ENCODE measurements at places on chromosomes 5 and 9.
A peak's percentile ranks its signal among the peaks of the same experiment; 100 is the strongest.

- no peak for DNase-seq
Observed at GRCh38 chr5:1751026-1751863, 48.4 kb downstream of the MRPL36 start.

- DNase-seq = no peak
Observed at GRCh38 chr5:74164725-74165235, 475.7 kb downstream of the ENC1 start.

GRCh38 chr5:143229896-143230675 lies 173.4 kb downstream of the NR3C1 start:
- DNase-seq = peak; percentile 53

- DNase-seq = no peak
Observed at GRCh38 chr5:1040571-1040970, 32.0 kb downstream of the NKD2 start.

- no peak for DNase-seq
Observed at GRCh38 chr9:84781931-84782866, 112.7 kb downstream of the NTRK2 start.

- no peak for DNase-seq
Observed at GRCh38 chr5:59257488-59258400, 635.8 kb downstream of the PDE4D start.

- DNase-seq = peak; percentile 18
Observed at GRCh38 chr5:71974622-71975021, 132.7 kb upstream of the MAP1B start.

DNA sequence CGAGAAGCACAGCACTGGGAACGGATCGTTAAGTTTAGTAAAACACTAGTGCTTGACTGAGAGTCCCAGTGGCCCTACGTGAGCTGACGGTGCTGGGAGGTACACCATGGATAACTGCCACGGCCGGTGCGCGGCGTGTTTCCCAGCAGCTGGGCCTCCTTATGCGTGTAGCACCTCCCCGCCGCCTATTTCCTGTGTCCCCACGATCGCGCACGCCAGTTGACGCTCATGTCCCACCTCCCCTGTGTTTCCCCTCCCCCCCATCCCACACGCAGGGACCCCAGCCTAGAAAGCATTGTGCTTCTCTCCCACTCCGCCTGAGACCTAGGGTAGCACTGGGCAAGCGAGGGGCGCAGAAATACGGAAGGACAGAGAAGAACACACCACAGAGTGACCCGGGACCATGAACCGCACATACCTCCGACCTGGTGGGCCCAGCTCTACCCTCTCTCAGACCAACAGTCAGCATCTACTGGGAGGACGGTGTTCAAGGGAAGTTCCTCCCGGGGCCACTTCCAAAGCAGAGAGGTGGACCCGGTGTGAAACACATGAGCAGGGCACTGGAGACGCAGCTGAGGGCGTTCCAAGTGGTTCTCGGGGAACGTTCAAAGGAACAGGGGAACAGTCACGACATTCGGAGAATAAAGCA lies 45.6 kb downstream of the DBH start:
- DNase-seq = no peak

DNA sequence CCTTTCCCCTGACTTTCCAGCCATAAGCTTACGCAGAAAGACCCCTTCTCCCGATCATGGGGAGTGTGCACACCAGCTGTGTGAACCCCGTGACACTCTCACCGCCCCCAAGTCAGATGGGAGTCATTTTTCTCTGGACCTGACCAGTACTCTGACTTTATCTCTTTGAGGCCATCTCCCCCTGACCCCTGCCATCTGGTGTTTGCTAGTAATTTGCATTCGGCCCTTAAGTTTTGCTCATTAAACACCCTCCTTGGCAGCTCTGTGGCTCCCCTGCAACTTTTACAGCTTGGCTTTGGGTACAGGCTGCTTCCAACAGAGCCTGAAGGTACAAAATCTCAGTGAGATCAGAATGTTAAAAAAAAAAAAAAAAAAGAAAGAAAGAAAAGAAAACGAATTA lies 43.9 kb downstream of the PDZD2 start:
- DNase-seq = no peak

DNA sequence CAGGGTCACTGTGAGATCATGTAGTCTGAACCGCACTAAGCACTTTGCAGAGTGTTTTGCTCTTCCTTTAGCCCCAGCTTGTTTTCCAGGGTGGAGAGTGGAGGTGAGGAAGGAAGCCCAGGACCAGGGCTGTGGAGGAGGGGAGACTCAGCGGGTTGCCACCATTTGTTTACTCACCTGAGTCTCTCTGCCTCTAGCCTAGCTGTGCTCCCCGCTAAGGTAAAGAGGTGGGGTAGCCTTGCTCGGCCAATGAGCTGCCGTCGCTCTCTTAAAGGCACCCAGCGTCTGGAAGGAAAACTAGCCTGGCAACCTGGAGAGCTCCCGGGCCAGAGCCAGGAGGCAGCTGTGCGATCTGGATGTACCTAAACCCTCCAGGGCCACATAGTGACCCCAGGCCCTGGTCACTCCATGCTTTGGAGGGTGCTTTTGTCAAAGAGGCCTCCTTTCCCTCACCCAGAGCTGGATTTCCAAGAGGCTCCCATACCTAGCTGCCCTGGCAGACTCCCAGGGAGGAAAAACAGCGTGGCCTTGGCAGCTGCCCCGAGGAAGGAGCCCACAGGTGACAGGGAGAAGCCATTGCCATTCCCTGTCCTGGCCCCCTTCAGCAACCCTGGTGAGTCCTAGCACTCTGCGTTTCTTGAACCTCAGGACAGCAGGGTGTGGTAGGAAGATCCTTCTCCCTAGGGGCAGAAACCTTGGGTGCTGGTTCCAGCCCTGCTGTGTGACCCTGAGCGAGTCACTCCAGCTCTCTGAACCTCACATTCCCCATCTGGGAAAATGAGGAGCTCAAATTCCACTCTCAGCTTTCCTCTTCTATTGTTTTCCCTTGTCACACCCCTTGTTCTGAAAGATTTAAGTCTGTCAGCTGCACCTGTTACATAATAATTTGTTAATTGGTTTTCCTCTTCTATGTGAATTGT lies 42.4 kb upstream of the LARP1 start:
- peak; percentile 70 for DNase-seq

DNA sequence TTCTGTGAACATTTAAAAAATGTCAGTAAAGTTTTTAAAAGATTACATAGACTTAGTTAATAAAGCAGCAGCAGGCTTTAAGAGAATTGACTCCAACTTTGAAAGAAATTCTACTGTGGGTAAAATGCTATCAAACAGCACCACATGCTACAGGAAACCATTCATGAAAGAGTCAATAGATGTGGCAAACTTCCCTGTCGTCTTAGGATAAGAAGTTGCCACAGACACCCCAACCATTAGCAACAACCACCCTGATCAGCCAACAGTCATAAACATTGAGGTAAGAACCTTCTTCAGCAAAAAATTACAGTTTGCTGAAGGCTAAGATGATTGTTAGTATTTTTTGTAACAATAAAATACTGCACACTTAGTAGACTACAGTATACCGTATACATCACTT lies 278.2 kb downstream of the CSNK1G3 start:
- DNase-seq = no peak

- peak; percentile 88 for DNase-seq
Observed at GRCh38 chr5:174423558-174423957, 300.8 kb upstream of the MSX2 start.

DNA sequence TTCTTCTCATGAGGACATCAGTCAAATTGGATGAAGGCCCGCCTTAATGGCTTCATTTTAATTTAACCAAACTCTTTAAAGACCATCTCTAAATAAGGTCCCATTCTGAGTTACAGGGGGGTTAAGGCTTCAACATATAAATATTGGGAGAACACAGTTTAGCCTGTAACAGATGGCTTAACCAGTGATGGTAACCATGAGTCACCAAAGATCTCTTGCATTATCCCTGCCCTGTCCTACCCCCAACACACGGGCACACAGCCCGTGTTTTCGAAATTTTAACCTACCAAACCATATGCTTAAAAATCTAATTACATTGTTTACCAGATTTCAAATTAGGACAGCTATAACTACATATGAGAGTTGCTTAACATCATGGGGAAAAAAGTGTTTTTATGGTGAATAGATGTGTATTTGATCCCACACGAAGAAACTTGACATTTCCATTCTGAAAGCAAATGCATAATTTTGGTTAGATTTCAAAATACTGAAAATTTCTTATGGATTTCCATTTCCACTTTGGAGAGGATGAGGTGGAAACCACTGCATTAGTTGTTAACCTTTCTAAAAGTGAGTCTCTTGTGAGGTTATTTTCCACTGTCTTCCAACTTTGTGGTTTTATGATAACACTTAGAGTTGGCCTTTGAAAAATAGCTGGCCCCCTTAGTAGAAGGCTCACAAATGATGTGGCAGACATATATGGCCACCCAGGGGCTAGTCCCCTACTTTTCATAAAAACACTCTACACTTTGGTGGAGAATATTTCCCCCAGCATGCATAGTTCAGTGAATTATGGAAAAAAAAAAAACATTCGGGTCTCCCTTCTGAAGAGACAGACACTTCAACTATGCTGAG lies 849.3 kb downstream of the TLE1 start:
- no peak for DNase-seq

DNA sequence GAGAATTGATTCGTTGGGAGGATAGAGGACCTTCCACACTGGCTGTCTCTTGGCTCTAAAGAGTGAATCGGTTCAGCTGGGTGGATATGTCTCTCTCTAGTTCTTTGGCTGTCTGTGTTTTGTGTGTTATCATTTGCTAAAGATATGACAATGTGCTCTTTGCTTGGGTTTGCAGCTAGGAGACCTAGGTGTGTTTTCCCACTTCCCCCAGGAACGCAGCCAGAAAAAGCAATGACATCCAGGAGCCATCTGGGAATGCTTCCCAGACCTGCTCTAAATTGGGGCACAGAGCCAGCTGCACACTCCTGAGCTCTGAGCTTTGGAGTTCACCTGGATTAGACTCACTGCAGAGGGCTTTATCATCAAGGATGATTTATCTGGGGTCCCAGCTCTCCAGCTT lies 12.8 kb upstream of the PDZD2 start:
- DNase-seq = no peak

DNA sequence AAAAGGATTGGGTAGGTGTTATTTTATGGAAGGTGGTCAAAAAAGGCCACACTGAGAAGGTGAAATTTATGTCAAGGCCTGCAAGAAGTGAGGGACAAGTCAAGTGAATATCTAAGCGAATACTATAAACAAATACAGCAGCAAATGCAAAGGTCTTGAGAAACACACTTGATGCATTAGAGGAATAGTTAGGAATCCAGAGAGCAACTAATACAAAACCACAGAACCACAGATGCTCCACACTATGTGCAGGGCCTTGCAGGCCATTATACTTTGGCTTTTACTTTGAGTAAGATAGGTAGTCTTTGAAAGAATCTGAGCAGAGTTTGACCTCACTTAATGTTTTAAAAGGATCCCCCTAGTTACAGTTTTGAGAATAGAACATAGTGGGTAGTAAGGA lies 4.6 kb downstream of the ZNF622 start:
- peak; percentile 55 for DNase-seq

DNA sequence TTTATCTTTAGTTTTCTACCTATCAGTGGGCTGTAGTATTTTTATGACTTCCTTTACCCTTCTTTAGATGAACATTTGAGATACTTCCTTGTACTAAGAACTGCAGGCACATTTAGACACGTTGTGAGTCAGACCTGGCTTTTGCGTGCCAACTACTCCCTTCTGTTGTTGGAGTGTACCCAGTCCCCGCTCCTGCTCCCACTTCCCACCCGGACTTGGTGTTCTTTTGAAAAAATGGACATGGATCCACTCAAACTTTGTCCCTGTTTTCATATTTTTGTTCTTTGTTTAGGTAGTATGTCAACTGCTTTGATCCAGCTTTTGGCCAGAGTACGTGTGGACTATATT lies 60.7 kb downstream of the PARP8 start:
- DNase-seq = peak; percentile 48

Data from myocyte (in vitro differentiated cells).